ENCODE measurements at places on chromosomes 7 and 10. TPM values are rescaled to one million over a fixed set of nuclear protein-coding genes. Genes with fewer than 3 reads are reported as not detected.

- DNase-seq: no peak
Measured at GRCh38 chr10:2951235-2951835, 116.0 kb upstream of the PFKP start.

- DNase-seq: no peak
Measured at GRCh38 chr7:24715171-24715570, 42.1 kb downstream of the GSDME start.

DNA sequence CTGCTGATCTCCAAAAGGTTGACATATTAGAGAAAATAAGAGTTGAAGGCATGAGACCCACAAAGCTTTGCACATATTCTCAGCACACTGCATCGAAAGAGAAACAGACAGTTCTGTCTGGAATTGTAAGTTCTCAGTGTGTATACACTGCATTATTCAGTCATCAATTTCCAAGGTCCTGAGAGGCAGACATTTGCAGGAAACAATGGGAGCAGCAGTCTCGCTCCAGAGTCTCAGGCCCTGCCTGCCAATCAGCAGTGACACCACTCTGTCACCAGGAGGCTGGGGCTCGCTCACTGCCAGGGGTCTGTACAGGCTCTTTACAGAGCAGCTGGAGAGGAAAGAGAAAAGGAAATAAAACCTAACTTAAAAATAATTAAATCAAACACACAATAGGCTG lies 36.3 kb downstream of the JAZF1 start:
- no peak for DNase-seq

- no peak for DNase-seq
Measured at GRCh38 chr10:61410353-61411070, 42.7 kb downstream of the TMEM26 start.

- DNase-seq: no peak
Measured at GRCh38 chr7:103307503-103308231, 10.4 kb downstream of the PMPCB start.

DNA sequence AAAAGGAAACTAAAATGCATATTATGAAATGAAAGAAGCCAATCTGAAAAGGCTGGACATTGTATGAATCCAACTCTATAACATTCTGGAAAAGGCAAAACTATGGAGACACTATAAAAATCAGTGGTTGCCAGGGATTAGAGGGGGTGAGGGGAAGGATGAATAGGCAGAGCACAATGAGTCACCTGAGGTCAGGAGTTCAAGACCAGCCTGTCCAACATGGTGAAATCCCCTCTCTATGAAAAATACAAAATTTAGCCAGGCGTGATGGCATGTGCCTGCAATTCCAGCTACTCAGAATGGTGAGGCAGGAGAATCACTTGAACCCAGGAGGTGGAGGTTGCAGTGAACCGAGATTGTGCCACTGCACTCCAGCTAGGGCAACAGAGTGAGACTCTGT lies 324.8 kb upstream of the PHYHIPL start:
- no peak for DNase-seq

DNA sequence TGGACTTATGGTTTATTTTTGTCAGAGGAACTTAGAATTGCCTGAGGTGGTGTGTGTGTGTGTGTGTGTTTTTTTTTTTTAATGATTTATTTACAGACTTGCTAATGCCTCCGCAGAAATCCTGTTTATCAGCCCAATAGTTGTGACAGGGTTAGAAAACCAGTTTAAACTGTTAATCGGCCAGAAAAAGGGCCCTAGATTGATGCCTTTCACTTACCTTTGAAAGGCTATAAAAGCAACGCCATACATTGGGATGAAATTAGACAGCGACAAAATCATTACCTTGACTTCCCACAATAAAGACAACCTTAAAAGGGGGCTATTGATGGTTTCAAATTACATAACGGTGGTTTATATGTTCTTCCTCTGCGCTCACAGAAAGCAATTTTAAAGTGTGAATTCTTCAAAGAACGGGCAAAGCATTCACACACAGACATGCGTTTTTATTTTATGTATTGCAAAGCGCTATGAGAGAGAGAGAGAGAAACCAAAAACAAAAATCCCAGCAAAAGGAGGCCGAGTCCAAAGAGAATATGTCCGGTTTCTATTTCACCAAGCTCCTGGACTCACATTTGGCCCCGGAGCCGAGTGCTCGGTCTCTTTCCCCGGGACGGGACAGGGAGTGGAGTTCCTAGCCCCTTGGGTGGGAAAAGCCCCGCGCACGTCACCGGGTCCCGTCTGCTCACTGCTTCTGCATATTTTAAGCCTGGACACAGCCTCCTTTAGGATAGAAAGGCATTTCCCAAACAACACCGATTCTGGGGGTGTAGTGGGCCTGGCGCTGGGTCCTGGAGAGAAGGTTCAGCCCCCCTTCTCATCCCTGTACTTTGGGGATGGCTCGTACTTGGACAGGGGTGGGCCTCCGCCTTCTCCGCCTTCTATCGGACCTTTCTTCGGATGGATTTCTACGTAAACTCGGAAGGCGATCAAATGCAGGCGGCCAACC lies 26.8 kb upstream of the VAX1 start:
- no peak for DNase-seq

GRCh38 chr10:66833861-66834260 lies 92.0 kb upstream of the LRRTM3 start:
- no peak for DNase-seq

DNA sequence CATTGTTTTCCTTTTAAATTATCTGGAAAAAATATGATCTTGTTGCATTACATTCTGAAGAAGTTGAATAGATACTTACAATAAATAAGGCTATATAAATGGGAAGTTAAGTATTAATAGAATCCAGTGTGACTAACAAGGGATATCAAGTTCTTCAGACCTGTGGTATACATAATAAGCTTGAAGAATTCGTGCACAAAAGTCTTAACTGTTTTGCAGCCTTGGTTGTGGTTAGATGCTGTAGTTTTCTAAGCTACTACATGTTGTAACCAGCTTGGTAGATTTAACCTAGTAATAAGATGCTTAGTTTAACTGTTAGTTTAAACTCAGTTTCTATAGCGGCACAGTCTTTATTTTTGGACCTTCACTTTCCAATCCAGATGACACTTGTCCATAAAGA lies 106.2 kb upstream of the GLCCI1 start:
- no peak for DNase-seq

DNA sequence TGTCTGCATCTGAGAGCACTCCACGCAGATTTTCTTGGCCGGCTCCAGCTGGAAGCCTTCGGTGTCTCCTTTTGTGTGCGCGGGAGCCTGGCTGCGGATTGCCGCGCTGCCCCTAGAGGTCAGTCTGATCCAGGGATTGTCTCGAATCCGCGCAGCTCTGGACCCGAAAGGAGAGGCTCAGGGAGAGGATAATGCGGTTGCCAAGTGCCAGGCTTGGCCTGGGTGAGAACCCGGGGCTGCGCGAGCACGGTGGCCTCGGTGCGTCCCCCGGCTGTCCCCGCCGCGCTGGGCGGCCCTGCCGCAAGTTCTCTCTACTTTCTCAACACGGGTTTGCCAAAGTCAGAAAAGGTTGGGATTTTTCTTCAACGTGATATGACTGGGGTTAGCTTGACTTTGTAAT lies 140.9 kb downstream of the ADCYAP1R1 start:
- no peak for DNase-seq

- DNase-seq: no peak
Measured at GRCh38 chr7:52648872-52649271, 386.6 kb upstream of the POM121L12 start.

DNA sequence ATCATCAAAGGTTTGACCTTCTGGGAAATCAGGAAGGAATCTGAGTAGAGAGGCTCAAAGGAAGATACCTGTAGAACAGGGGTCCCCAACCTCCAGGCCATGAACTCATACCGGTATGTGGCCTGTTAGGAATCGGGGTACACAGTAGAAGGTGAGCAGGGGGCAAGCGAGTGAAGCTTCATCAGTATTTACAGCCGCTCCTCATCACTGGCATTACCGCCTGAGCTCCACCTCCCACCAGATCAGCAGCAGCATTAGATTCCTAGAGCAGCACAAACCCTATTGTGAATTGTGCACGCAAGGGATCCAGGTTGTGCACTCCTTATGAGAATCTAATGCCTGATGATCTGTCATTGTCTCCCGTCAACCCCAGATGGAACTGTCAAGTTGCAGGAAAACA lies 158.5 kb upstream of the CACNA2D1 start:
- DNase-seq: no peak

- peak; percentile 83 for DNase-seq
Measured at GRCh38 chr10:70652761-70653657, 19.3 kb upstream of the ADAMTS14 start.

GRCh38 chr7:159056737-159057136 lies 87.9 kb downstream of the VIPR2 start:
- DNase-seq: no peak

DNA sequence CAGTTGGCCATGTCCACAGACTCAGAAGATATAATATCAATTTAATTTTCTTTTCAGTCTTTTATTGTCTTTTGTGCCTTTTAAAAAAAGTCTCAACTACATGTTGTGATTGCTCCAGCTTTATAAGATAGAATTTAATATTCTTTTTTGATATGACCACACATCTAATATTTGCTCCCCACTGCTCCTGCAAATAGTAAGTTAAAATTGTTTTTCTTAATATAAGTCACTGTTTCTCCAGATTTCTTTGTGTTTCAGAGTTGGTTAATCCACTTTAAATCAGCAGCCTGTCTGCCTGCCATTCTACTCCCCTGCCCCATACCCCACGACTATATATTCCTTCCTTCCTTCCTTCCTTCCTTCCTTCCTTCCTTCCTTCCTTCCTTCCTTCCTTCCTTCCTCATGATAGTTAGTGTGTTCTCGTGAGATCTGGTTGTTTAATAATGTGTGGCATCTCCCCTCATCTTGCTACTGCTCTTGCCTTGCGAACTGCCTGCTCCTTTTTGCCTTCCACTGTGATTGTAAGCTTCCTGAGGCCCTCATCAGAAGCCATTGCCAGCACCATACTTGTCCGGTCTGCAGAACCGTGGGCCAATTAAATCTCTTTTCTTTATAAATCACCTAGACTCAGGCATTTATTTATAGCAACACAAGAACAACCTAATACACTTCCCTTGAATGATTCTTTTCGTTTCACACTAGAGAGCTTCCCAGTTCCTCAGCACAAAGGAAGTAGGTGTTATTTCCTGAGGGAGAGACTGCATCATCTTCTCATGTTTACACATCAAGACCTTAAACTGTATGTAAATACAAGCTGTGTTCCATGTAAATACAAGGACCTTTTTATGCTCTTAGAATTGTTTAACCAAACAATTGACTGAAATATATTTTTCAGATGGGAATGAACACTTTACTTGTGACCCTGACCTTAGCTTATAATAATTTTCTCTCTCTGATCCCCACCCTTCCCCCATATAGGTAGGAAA lies 24.5 kb downstream of the TAS2R16 start:
- DNase-seq: no peak

DNA sequence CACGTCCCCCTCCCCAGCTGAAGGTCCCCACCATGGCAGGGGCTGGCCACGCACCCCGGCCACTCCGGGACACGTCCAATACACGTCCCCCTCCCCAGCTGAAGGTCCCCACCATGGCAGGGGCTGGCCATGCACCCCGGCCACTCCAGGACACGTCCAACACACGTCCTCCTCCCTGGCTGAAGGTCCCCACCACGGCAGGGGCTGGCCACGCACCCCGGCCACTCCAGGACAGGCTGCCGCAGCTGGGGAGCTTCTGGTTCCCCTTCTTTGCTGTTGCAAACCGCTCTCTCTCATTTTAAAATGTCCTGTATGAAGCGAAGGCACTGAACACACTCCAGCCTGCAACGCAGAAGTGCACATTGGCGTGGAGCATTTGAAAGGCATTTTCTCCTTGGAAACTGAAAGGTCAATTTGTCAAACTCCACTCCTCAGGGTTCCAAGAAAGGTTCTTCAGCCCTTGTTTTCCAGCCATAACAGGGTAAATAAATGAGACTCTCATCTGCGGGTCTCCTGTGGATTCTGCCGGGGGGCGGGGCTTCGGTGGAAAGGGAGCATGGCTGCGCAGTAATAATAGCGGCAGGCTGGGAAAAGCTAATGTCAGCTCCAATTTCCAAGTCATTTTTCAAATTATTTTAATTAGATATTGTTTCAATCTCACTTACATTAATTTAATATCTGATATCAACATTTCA lies 580.3 kb downstream of the DNAJB6 start:
- DNase-seq: peak; percentile 55

- DNase-seq: no peak
Measured at GRCh38 chr10:121926671-121927317, 1.0 kb downstream of the ATE1 start.

GRCh38 chr10:69392481-69393000 lies 24.2 kb downstream of the TACR2 start:
- peak; percentile 91 for DNase-seq

- DNase-seq: no peak
Measured at GRCh38 chr10:117936976-117937375, 109.8 kb downstream of the RAB11FIP2 start.

- DNase-seq: no peak
Measured at GRCh38 chr7:134122980-134123379, 4.2 kb upstream of the LRGUK start.

Gene LMOD2
- total RNA-seq: 1,161 TPM

Gene STAMBPL1
- 2.9 TPM for total RNA-seq

Gene FUOM
- 6.1 TPM for total RNA-seq

Gene COL28A1
- 0.51 TPM for total RNA-seq

Gene PMPCB
- total RNA-seq: 68.2 TPM

Gene KLLN
- 0.24 TPM for total RNA-seq

Gene CNPY1
- not detected for total RNA-seq

Gene HOXA1
- 0.19 TPM for total RNA-seq

Gene C10orf67
- total RNA-seq: 0.35 TPM

Gene GIMAP4
- 18.2 TPM for total RNA-seq

Gene VWC2
- total RNA-seq: 8.2 TPM

Gene TAS2R5
- total RNA-seq: 0.40 TPM

Gene TMEM225B
- total RNA-seq: not detected

Gene OGDHL
- total RNA-seq: 11.5 TPM

Gene TMEM236
- 0.54 TPM for total RNA-seq

Gene OR2A25
- total RNA-seq: not detected

All from cardiac septum (tissue), 1 donor.